ENCODE measurements at places on chromosomes 11 and 22. TPM values are rescaled to one million over a fixed set of nuclear protein-coding genes. Genes with fewer than 3 reads are reported as not detected.

C11orf42 gene
- not detected for total RNA-seq

CSF2RB gene
- total RNA-seq: 7.7 TPM

DNA sequence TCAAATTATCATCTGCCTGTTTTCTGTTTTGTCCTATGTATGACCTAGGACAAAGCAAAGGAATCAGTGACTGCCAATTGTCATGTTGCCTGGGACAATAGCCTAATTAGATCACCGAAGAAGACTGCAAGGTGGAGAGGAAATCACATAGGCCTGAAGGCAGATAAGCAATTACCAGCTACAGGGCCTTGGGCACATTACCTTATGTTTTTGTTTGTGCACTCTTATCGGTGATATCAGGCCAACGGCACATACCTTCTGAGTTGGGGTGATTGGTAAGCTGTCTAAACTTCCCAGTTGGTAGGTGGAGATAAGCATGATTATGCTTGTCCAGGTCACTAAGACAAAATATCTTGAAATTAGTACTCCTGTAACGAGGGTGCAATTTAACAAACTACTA lies 58.1 kb upstream of the FAM181B start:
- no peak for DNase-seq

DNA sequence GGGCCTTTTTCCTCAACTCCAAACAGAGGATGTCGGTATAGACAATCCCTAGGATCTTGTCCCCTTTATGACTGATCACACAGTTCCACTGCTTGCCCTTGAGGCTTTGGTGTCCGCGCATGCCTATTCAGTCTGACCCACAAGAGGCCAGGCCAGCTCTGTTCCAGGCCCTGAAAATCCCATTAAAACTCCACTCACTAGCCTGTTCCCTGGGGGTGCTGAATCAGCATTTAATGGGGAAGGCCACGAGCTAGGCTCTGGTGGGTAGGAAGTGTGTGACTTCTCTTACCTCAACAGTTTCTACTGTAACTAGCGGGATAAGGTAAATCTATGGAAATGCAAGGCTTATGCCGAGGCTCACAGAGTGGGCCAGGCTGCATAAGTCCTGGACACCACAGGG lies 117.7 kb downstream of the PTPRJ start:
- no peak for DNase-seq

GRCh38 chr11:2092956-2093412 lies 46.2 kb downstream of the IGF2 start:
- peak; percentile 74 for DNase-seq
